ENCODE measurements at places on chromosomes 7 and 10. TPM values are rescaled to one million over a fixed set of nuclear protein-coding genes. Genes with fewer than 3 reads are reported as not detected.

DNA sequence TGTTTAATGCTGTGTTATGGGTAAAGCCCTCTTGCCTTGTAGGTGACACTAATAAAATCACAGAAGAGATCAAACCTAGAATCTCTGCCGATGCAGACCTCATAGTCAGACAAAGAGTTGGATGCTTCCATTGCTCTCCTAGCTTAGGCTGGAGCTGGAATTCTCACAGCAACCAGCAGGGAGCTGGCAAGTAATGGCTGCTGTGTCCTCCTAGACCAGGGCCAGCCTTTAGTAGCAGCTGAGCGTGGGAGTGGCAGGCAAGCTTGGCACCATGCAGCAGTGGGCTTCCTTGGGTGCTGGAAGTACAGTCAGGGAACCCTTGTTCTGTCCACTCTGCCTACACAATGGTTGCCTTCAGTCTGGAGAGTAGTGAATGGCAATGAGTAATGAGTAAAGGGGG, 598.3 kb upstream of the GALNT17 start:
- no peak for DNase-seq

PLXDC2 gene
- polyA plus RNA-seq, result 23.0 TPM

TRIM50 gene
- 0.25 TPM for polyA plus RNA-seq

DNA sequence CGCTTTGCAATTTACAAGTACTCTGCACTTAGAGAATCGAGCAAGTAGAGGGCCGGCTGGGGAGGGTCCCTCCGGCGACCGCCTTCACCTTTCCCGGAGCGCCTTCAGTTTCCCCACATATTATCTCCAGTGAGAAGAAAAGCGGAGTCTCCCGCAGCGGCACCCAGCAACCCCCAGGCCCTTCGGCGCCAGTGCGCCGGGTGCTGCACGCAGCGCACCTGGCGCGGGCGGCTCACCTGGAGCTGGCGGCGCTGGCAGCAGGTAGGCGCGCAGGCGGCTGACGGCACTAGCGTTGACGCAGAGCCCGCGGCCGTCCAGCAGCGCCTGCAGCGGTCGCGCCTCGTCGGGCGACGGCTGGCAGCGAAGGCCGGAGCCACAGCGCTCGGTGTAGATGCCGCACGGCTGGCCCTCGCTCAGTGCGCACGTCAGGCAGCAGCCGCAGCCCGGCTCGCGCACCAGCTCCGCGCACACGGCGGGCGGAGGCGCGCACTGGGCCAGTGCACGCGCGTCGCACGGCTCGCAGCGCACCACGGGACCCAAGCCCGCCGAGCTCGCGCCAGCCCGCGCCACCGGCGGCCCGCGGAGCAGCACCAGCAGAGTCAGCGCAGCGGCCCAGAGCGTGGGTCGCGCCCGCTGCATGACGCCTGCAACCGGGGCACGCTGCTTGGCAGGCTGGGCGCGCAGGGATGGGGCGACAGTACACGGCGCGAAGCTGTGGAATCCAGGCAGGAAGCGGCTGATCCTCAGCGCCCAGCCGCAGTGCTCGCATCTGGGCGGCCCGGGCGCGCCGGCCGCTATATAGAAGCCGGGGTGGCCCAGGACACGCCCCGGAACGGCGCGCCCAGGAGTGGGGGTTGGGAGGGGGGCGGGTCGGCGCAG, at the start of gene IGFBP3:
Gene IGFBP3 (minus strand): TSS at position 771 of the 879 bp plus-strand sequence. CDS start 132 bp downstream, at position 639.
- DNase-seq, result no peak

GRCh38 chr10:124688889-124689670, 55.1 kb downstream of the FAM53B start:
- no peak for DNase-seq

GRCh38 chr7:11613292-11613930, 218.6 kb downstream of the THSD7A start:
- no peak for DNase-seq

DNA sequence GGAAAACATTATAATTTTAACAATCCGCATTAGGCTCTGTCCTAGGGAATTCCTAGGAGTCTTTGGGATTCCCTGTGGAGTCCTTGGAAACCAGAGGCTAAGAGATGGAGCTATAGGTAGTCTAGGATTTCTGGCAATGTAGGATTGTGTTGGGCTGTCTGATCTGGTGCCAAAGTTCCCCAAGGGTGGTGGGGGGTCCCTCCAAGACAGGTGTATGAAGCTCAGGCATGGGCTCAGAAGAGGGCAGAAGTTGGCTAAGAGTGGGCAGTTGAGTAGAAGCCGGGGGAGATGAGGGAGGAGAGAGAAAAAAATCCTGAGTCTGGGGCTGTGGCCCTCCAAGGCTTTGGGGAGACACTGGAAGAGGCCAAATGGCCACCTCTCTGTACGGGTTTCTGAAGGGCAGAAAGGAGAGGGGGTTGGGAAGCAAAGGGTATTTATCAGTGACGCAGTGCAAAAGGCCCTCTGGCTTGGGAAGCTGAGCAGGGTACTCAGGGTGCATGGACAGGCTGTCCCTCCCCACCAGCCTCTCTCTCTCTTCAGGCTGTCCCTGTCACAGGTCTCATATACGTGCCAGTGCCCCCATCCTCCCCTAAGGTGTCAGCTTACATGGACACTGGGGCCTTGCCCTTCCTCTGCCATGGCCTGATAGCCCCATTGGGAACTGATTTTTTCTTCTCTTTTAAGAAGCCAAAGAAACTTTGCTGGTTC, 929 bp downstream of the HOXA6 start:
- DNase-seq, result peak; percentile 38

GBX1 gene
- polyA plus RNA-seq, result not detected

DNA sequence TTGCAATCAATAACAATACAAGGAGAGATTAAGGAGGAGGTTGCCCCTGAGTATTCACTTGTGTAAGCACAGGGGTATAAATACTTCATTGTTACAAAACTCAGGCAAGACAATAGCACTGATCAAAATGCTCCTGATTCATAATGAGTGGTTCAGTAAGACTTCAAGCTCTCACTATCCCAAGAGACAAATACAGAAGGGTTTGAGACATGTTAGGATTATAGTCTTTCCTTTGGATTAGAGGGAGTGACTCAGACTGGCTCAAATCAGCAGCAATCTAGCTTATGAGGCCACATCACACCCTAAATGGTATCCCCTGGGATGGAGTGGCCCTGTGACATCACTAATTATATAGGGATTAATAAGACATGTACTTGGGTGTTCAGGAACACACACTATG, 167.2 kb upstream of the HGF start:
- no peak for DNase-seq

GRCh38 chr10:115942101-115942500, 330.9 kb downstream of the GFRA1 start:
- DNase-seq, result no peak

DNA sequence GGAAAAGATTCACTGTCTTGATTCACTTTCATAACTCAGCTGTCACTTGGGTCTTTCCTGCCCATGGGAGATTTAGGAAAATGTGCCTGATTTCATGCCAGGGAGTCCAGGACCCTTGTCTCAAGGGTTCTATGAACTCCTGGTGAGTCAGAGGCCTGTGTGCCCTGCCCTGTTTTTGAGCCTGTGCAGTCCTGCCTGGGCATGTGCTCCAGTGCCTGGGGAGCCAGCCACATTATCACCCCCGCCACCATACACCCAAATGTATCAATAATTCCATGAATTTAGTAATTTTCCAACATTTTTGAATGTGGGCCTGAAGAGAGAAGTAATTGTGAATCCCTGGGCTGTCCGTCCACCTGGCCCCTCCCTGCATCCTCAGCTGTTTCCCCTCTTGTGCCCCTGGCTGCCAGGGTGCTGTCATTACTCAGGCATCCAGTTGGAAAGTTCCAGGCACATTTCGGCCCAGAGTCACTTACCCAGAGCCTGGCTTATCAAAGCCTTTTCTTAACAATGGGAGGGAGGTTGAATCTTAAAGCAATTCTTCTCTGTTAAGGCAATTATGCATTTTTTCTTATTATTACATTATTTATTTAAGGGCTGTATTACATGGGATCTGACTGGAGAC, 287.8 kb upstream of the CDC14C start:
- DNase-seq, result no peak

DNA sequence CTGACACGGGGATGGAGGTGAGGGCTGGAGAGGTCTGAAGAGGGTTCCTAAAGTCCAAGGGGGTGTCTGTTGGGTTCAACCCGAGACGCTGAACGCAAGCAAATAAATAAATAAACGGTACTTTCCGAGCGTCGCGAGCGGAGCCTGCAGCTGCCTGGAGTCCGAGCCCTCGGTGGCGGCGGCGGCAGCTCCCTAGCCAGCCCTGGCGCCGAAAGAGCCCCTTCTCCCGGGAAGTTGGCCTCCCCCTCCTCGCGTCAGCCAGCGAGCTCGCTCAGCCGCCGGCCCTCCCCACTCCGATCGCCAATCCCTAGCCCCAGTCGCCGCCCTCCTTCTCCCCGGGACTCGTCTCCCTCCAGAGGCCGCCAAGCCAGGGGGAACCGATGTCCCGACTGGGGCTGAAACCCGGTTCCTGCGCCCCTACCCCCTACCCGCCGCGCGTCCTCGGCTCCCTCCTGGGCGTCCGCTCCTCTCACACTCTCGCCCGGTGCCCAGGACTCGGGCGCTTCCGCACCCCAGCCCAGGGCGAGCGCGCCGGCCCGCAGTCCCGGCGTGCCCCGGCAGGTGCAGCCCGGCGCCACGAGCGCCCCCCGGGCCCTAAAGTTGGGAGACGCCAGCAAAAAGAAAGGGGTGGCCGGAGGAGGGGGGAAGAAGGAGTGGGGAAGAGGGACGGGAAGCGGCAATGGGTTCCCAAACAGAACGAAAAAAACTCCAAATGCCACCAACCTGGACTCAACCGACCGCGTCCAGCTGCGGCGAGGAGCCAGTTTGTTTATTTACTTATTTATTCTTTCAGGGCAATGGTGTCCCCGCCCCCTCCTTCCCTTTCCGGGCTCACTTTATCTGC, at the start of gene GFRA1:
Gene GFRA1 (minus strand): TSS at position 767 of the 844 bp plus-strand sequence. CDS start 1,177 bp downstream, outside the sequence.
- no peak for DNase-seq

- DNase-seq, result no peak
Observed at GRCh38 chr10:75640381-75640780, 209.0 kb downstream of the LRMDA start.

DNA sequence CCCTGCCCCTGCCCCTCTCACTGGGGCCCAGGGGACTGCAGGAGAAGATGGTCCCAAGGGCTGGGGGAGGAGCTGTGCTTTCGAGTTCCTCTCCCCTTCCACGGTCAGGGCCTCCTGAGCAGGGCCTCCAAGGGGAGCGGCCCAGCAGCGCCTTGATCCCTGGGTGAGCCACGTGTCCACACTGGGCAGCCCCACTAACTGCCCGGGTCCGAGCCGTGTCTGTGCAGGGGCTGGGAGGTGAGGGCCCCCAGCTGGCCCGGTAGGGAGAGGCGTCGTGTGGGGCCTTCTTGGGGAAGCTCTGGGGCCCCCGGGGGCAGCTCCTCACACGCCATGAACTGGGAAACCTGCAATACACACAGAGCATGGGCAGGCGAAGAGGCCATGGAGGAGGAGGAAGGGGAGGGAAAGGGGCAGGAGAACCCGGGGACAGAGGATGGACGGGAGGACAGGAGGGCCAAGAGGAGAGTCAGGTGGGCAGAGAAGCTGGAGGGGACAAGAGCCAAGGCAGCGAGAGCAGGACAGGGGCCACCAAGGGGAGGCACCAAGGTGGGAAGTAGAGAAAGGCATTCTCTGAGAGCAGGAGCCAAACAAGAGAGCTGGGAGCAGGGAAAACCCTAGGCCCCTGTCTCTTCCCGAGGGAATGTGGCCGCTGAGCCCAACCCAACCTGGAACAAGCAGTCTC, 32.8 kb downstream of the KCNH2 start:
- no peak for DNase-seq

DNA sequence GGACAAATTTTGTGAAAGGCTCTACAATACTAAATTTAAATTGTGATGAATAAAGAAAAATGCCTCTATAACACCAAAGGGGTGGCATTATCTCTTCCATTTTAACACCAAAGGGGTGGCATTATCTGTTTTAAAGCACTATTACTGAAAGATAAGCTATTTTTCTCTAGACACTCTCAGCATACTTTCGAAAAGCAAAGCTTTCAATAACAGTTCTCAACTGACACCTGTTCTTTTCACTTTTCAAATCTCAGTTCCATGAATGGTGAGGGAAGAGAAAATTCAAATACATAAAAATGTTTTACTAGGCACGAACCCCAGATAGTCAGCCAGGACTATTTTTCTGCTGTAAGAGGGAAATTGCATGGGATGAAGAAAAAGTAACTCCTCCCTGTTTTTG, 103.8 kb downstream of the CPEB3 start:
- no peak for DNase-seq

DNA sequence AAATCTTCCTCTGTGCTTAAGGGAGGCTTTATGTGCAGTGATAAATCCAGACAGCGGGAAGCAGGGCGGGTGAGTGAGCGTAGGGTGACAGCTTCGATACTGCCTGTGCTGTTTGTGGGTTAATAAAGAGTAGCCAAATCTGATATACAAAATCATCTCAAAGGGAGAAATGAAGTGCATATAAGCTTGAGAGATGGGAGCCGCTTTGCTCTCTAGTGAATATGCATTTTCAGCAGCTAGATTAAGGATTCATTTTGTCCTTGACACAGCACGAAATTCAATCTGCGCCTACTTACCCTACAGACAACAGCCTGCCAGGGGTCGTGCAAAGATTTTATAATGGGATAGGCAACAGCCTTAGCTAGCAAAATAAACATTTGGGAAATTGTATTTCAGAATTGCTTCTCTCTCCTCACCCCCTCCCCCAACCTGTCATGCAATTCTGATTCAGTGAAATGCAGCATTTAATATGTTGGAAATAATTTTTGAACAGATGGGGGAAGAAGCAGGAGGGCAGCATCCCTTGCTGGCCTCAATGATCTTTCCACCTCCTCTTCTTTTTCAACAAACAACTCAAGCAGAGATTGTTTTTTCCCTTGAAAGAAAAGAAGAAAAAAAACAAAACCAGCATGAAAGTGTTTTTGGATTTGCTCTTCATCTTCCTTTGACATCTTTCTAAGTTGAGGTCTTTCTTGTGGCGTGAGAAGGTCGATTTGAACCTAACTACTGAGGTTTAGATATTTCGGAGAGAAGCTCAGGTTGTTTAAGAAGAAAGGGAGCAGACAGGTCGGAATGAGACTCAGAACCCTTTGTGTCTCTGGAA, 117.9 kb downstream of the AOAH start:
- DNase-seq, result no peak

DNA sequence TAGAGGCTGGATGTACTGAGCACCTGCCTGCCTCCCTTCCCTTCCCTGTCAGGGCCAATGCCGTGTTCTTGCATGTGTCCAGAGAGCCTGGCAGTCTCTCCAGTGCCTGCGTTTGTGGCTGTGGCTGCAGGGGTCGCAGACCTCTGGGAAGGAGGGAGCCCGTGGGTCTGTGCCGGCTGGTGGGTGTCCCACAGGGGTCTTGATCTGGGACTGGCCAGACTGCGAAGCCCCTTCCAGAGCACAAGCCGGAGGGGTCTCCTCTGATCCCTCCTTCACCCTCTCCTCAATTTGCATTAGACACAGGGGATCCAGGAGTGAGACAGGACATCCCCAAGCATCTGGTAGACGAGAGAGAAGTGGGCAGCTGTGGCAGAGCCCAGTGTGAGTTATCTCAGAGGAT, 199.2 kb downstream of the ADARB2 start:
- DNase-seq, result no peak

GRCh38 chr7:34281260-34281659, 375.9 kb downstream of the BMPER start:
- DNase-seq, result no peak

- no peak for DNase-seq
Observed at GRCh38 chr10:117547716-117548668, 5.4 kb downstream of the EMX2 start.

- DNase-seq, result no peak
Observed at GRCh38 chr7:134932707-134933370, 53.5 kb upstream of the AGBL3 start.

HOXA11 gene
- not detected for polyA plus RNA-seq

- DNase-seq, result no peak
Observed at GRCh38 chr10:131790021-131790420, 110.8 kb upstream of the PPP2R2D start.

MMD2 gene
- 0.08 TPM for polyA plus RNA-seq

Data from H1 (cell line).